NCI-H524 treated with DMSO at 0.1 percent for 48 hours (cell line): ENCODE measurements at places on chromosomes 12 and 14.

DNA sequence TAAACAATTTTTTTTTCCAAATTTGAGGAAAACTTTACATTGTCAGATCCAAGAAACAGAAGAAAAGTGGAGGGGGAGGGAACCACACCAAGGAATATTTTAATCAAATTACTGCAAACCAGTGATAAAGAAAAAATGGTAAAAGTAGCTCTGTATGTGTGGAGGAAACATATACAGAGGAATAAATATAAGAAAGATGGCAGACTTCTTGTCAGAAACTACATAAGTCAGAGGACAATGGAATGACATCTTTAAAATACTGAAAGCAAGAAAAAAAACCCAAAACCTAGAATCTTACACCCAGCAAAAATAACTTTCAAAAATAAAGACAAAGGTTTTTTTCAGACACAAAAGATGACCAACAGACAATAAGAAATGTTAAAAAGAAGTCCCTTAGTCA lies 10.2 kb upstream of the LLPH start:
- DNase-seq = no peak

DNA sequence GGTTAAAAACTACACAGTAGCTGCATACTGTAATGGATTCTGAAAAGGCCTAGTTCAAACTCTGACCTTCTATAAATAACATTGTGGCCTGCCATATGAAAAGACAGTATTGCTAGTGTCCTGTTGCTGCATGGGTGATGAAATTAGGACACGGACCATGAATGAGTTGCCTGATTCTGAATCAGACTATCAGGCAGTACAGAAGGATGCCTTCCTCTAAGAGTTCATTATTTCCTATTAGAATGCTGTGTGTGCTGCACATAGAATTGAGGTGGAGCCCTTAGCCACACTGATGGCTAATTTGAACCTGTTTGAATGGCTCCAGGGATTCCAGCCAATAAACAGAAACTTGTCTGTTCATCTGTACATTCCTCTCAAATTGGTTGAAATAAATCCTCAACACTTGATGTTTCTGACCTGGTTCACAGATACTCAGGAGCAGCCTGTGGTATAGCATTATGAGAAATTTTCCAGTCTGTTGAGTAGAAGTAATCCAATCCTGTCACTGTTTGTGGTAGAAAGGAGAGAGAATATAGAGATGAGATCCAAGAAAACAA lies 483.2 kb downstream of the APAF1 start:
- no peak for DNase-seq

DNA sequence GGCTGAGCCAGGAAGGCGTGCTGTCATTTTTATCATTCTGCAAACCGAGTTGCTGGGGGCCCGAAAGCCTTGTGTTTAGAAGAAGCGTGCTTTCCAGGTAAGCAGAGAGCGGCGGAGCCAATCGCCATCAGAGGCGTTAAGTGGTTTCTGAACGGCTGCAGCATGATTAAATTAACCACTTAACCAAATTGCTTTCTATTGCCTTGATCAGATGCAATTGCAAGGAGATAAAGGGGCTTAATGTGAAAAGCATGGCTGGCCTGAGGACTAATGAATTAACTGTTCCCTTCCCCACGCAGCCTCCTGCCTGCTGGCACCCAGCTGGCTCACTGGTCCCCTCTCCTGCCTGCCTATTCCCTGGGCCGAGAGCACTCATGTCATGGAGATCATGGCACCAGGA lies 36.6 kb upstream of the CHGA start:
- DNase-seq = peak; percentile 87

GRCh38 chr12:122020795-122021192 lies 890 bp upstream of the BCL7A start:
- DNase-seq = no peak

- DNase-seq = no peak
Measured at GRCh38 chr14:71289536-71289935, 382.3 kb downstream of the PCNX1 start.

- no peak for DNase-seq
Measured at GRCh38 chr12:128286970-128287369, 20.0 kb downstream of the TMEM132C start.

DNA sequence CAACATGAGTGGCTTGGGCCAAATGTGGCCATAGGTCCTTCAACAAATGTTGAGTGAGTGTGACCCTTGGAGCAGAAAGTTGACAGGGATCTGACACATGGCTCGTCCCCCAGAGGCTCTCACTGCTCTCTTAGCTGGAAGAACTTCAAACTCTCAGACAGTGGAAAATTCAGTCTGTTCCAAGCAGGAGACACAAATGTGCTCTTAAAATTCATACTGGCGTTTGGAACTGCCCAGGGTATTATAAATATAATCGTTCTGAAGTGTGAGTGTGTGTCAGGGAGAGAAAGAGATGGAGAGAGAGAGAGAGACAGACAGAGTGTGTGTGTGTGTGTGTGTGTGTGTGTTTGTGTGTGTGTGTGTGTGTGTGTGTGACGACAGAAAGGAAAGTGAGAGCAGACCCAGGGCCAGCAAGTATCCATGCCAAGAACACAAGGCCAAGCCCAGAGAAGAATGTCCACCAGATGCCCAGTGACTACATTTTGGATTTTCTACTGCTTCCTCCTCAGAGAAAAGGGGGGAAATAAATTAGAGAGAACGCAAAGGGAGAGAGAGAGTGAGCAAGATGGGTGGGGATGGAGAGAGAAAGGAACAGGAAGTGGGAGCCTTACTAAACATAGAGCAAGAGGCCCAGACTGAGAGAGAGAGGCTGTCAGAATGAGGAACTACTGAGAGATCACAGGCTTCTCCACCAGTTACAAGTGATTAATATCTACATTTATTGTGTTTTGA lies 193.6 kb upstream of the NUDT4 start:
- DNase-seq = no peak

GRCh38 chr14:68145036-68145435 lies 325.5 kb downstream of the RAD51B start:
- DNase-seq = no peak

- DNase-seq = no peak
Measured at GRCh38 chr12:100208834-100209233, 8.2 kb downstream of the ACTR6 start.

DNA sequence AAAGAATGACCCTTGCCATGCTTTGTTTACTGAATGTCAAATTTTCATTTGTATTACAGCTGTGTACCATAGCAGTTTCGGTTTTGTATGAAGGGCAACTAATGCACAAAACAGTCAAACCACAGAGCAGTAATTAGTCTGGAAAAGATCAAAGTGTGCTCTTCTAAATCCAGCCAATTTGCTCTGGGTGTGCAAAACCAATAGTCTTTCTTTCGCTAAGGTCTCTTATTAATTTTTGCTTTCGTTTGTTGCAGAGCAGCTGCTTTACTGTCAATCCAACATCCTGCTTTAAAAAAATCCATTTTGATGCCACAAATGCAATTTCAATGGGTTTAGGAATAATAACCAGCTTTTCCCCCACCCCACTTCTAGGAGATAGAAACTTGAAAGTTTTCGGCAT lies 114.2 kb downstream of the BRMS1L start:
- DNase-seq = no peak

- DNase-seq = no peak
Measured at GRCh38 chr12:45697371-45697770, 32.1 kb upstream of the ARID2 start.

GRCh38 chr14:105260959-105261358 lies 12.6 kb downstream of the BTBD6 start:
- DNase-seq = peak; percentile 88

- no peak for DNase-seq
Measured at GRCh38 chr14:98953551-98954348, 318.2 kb downstream of the BCL11B start.
